Nephron progenitor cell (in vitro differentiated cells): ENCODE measurements at places on chromosomes 3 and 15.

DNA sequence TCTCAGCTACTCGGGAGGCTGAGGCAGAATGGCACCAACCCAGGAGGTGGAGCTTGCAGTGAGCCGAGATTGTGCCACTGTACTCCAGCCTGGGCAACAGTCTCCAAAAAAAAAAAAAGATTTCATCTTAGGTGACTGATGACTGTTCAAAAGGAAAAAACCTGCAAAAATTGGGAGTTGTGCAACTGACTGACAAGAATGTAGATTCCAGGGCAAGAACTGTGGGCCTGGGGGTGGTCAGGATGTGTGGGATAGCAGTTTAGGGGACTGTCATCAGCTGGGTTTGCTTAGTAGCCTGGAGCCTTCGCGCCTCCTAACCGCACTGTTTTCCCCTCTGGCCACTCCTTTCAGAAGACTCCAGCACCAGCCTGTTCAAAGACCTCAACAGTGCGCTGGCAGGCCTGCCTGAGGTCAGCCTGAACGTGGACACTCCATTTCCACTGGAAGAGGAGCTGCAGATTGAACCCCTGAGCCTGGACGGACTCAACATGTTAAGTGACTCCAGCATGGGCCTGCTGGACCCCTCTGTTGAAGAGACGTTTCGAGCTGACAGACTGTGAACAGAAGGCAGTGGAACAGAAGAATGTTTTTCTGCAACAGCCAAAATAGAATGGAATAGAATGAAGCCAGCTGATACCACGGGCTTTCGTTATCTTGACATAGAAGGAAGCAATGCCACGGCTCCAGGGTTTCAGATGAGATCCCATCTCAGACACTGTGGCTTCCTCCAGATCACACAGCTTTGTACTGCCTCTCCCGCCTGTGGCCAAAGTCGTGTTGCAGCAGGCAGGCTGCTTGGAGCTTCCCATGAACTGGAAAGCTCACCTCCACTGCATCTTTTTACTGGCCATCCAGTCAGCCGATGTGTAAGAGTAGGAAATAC lies 75.3 kb upstream of the BLM start:
- no peak for DNase-seq

GRCh38 chr3:180918542-180918941 lies 6.1 kb downstream of the FXR1 start:
- DNase-seq = no peak

- DNase-seq = no peak
These were observed 61.8 kb upstream of the MCF2L2 start for GRCh38 chr3:183490211-183490601.

- DNase-seq = no peak
These were observed 7.8 kb downstream of the BNC1 start for GRCh38 chr15:83276661-83277060.

DNA sequence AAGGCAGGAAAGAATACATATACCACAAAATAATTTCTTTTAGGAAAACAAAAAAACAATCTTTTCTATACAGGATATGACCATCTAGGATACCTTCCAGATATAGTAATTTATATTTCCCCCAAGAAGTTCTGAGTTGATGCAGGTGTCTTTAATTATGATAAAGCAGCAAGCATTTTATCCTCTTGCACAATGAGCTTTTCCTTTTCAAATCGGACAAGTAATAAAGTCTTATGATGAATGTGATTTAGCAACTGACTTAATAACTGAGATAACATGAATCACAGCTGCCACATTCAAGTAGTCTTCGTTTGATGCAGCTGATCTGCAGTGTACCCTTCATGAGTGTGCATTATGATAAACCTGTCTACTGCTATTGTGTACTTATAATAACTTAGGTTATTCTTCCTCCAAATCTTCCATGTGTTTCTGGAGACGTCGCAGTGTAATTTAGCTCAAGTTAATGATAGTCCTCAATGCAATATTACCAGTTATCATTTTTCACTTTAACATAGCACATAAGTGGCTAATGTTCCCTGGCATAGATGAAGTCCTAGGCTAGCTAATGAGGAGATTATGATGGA lies 260.3 kb upstream of the MRPL3 start:
- DNase-seq = no peak

- DNase-seq = no peak
These were observed 54.5 kb upstream of the DCBLD2 start for GRCh38 chr3:98956008-98956407.

- no peak for DNase-seq
These were observed 14.4 kb upstream of the TBL1XR1 start for GRCh38 chr3:177211503-177212277.

- no peak for DNase-seq
These were observed 23.9 kb upstream of the RHO start for GRCh38 chr3:129504471-129505100.

DNA sequence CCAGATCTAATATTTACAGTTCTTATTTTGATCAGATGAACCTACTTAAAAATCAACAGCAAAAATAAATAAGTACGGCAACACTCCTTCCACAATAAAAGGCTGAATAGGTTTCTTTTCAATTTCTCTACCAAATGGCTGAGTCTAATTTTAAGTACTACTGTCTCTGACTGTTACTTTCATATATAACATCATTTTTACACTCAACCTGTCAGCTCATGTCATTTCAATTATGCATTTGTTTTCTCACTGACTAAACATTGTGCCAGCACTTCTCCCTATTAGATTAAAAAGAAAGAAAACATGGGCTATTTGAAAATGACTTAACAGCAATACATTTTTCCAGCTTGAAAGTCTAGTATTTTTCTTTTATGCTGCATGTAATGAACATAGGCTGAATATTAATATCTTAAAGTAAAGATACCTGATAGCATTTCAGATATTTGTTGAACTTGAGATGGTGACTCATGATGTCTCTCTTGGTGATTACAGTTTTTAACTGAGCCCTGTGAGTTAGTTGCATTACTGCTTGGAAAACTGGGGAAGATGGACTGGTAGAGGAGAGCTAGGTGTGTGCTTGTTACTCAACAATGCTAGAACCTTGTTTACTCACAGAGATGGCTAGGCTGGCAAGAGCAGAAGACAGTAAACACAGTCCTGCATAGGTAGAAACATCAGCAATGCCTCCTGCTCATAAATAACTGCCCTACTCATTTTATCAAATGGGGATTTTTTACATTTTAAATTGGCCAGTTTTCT lies 73.9 kb downstream of the PEX5L start:
- no peak for DNase-seq

GRCh38 chr3:38662544-38662943 lies 13.1 kb upstream of the SCN5A start:
- DNase-seq = no peak

GRCh38 chr3:362681-363338 lies 166.2 kb downstream of the CHL1 start:
- DNase-seq = no peak

- no peak for DNase-seq
These were observed 18.7 kb downstream of the TMF1 start for GRCh38 chr3:69033470-69033869.

GRCh38 chr3:33132019-33132360 lies 18.2 kb downstream of the CRTAP start:
- DNase-seq = no peak

- no peak for DNase-seq
These were observed 279.2 kb upstream of the TBL1XR1 start for GRCh38 chr3:177476495-177476894.

DNA sequence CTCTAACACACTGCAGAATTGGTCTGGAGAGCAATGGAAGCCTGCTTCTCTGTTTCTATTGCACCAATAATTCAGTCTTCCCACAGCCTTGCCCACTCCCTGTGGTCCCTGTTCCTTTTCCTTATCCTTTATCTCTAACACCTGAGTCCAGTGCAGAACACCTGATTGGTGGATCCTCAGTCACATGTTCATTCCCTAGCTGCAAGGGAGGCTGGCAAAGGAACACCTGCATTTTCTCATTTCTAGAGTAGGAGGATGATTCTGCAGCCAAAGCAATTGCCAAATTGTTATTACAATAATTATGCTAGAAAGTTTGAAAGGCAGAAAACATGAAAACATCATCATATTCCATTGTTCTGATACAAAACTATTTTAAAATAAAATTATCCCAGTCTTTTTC lies 83.8 kb upstream of the SAMMSON start:
- no peak for DNase-seq

DNA sequence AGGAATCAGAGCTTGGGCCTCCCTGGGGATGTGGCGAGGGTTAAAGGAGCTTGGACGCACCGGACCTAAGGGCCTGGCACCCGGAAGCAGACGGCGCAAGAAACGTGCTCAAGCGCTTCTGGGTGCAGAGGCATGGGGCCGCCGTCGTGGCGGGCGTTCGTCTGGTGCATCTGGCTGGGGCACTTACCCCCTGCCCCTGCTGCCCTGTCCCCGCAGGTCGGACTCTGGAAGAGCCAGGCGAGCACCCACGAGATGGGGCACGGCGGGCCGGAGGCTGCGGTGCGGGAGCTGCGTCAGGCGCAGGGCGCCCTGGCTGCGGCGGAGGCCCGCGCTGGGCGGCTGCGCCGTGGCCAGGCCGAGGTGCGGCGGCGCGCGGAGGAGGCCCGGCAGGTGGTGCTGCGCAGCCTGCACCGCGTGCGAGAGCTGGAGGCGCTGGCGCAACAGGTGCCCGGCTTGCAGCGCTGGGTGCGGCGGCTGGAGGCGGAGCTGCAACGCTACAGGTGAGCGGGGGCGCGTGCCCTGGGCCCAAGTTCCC lies 2.5 kb downstream of the EFCC1 start:
- peak; percentile 37 for DNase-seq

DNA sequence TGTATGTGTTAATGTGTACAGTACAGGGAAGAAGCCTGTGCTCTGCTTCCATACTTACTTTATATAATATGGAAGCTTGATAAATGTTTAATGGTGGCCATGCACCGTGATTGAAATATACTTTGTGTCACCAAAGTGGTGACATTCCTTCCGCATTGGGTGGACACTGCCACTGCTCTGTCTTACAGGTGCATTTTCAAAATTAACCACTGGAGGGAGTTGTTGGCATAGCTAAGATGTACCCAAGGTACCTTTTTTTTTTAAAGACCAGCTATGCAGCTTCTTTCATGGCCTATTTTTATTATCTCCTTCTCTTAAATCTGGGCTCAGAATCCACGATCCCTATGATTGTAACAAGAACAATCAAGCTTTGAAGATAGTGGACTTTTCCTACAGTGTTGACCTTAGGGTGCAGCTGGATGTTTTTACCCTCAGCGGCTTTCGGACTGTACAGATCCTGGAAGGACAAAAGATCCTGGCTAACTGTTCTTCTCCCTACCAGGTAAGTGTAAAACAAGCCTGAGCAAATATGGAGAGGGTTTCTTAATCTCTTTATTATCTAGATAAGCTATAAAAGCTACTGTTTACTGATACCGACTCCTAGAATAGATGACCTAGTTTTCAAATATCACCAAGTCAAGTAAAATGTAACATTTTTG lies 21.6 kb upstream of the PAK6 start:
- DNase-seq = peak; percentile 53

DNA sequence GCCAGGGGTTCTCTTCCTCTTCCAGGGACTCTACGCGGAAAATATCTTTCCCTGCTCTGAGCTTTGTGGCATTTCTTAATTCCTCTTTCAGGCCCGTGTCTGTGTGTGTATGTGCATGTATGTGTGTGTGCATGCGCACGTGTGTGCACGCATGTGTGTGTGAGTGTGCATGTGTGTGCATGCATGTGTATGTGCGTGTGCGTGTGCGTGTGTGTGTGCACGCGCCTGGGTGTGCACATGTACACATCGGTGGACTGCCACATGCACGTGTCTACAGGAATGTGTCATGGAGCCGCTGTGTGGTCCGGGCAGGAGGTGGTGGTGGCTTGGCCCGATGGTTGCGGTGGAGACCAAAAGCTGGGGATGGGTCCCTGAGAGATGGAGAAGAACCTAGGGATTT lies 133.0 kb downstream of the FBLN2 start:
- DNase-seq = no peak

DNA sequence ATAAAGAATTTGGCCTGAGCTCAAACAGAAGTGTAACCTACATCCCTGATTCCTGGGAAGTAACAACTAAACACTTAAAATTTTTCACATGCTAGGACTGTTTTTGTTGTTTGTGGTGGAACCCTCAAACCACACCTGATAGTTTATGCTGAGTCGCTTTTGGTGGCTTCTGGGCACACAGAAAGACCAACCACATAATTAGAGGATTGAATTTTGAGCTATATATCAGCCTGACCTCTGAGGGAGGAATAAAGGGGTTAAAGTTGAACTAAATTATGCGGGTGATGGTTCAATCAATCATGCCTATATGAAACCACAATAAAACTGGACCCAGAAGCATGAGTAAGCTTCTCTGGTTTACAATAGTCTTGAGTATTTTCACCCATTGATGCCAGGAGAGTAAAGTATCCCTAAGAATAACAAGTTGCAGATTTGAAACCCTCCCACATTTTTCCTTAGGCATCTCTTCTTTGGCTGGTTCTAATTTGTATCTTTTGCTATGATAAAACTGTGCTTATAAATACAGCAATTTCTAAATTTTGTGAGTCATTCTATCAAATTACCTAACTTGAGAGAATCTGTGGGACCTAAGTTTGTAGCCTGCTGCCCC lies 1304.5 kb upstream of the GBE1 start:
- DNase-seq = no peak

- no peak for DNase-seq
These were observed 27.5 kb downstream of the SPCS1 start for GRCh38 chr3:52733256-52733891.

- no peak for DNase-seq
These were observed 454 bp downstream of the C15orf62 start for GRCh38 chr15:40770147-40770721.

GRCh38 chr3:197367081-197367780 lies 68.8 kb upstream of the DLG1 start:
- no peak for DNase-seq

DNA sequence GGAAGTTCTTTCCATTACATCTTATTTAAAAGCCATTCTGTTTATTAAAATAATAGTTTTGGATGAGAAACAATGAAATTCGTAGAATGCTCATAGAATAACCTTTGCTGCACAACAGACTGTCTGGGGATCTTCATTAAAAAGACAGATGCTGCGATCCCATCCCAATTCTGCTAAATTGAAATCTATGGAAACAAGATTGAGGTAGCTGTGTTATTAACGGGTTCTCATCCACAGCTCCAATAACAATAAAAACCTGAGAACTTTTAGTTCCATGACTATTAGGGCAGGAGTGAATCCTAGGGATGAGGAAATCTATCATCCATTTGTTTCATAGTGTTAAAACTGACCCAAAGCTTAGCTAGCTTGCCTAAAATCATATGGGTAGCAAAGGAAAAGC lies 2.5 kb upstream of the GJD2 start:
- no peak for DNase-seq

GRCh38 chr15:65355173-65355987 lies 22.4 kb downstream of the IGDCC3 start:
- DNase-seq = peak; percentile 66

GRCh38 chr15:27623149-27623548 lies 476.0 kb downstream of the OCA2 start:
- DNase-seq = no peak
